ENCODE measurements at places on chromosomes 4 and X.

- DNase-seq = no peak
These were observed 147.2 kb upstream of the SFRP2 start for GRCh38 chr4:153936121-153936520.

DNA sequence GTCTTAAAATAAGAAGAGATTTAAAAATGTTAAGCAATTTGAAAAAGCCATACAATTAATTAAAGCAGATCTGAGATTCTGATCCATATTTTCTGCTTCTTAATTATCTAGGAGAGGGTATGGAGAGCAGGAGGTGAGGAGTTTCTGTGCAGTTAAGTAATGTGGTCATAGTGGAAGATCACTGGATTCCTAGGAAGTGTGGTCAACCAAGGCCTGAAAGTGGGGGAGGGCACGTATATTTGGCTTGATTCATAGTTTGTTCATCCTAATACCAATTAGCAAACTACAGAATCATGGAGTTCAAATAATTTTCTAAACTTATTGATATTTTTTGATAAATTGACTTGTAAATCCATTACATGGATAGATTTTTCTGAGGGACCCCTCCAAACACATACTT lies 768.3 kb downstream of the RAPGEF2 start:
- DNase-seq = no peak

DNA sequence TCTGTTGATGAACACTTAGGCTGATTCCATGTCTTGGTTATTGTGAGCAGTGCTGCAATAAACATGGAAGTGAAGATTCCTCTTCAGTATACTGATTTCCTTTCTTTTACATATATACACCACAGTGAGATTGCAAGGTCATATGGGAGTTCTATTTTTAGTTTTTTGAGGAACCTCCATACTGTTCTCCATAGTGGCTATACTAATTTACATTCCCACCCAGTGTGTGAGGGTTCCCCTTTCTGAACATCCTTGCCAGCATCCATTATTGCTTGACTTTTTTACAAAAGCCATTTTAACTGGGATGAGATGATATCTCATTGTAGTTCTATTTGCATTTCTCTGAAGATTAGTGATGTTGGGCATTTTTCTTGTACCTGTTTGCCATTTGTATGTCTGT lies 80.5 kb upstream of the GALNT7 start:
- no peak for DNase-seq

DNA sequence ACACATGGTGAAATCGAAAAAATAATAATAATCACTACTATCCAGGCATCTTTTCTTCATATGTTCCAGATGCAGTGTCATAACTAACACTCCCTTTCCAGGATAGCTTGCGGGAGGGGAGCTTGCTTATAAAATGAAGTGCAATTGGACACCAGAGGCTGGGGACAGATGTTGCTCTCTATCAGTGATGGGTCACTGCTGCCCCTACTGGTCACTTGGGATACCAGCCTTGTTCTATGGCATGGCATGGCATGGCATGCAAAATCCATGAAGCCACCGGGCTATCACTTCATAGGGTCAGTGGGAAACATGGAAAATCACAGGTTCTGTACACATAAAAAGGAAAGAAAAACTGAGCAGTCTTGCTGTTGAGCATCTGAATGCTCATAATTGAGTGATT lies 168.1 kb downstream of the GLRA2 start:
- no peak for DNase-seq

DNA sequence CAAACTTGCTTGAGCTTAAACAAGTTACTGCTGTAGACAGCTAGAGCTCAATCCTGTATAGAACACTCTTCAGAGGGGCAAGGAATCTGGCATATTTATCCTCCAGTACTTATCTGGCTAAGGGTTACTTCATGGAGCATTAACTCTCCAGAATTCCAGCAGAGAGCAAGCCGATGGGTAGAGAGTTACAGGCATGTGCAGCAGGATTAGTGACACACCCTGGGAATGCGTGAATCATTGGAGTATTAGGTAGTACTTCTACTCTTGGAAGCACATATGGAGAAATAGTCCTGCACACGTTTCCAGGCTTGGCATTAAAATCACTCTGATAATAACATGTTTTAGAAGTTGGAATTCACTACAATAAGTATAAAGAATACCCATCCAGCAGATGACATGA lies 35.4 kb downstream of the GRXCR1 start:
- DNase-seq = no peak

DNA sequence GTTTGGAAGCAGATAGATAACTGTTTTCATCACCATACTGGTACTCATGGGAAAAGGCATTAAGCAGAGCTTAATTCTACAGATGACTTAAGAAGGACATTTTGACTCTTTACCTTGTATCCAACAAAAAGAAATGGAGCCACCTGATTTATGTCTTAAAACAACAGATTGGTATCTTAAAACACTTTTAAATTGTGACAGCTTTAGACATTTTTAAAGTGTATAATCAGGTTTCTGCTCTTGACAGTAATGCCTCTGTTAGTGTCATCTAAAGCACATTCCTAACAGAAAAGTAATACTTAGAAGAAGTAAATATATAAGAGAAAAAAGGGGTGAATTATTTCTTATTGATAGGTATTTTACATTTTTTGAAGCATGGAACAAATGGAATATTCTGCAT lies 55.9 kb downstream of the SPATA4 start:
- no peak for DNase-seq

GRCh38 chrX:57822818-57823217 lies 87.4 kb downstream of the ZXDA start:
- no peak for DNase-seq

DNA sequence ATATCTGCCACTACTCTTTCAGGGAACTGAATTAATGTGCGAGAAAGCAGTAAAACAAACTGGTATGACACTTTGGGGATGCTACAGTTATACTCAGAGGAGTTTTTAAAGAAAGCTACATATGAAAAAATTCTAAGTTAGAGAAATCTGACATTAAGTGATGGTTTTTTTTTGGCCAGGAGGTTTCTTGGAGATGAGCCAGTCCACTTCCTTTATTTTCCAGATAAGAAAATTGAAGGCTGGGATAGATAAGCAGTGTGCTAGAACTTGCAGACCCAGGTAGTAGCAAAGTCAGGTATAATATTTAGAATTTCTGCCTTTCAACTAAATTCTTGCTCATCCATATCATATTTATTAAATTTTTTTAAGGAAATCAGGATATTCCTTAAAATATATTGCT lies 106.8 kb downstream of the FAT4 start:
- DNase-seq = no peak

DNA sequence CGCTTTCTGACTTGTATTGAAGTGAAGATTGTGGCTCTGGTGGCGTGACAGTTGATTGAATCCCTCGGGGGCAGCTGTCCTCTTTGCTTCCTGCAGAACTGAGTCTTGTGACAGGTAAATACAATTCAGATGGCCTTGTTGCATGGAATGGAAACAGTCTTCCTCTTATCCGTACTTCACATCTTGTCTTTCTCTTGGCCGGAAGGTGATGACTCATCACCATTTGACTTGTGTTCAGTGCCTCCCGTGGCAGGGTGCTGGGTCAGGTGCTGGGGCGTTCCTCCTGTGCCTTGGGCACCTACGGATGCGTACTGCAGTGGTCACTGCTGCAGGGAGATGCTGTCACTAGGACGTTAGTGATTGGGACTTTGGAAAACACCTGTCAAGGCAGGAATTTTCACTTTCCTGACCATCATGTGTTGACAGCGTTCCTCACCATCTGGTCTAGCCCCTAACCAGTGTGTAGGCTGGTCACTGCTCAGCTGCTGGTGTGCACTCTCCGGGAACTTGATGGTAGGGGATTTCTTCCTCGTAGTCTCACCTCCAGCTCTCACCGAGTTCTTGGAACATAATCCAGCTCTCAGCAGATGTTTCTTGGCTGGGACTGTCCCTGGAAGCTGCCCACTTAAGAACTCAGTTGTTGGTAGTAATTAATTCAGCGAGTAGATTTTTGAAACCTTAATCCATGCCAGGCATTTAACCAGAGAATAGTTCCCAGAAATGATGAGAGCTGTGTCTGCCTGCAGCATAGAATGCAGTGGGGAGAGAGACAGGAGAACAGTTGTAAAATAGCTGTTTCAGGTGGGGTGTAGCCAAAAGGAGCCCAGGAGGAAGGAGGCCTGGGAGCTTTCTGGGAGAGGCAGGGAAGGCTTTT lies 7.2 kb downstream of the TBC1D14 start:
- peak; percentile 48 for DNase-seq

DNA sequence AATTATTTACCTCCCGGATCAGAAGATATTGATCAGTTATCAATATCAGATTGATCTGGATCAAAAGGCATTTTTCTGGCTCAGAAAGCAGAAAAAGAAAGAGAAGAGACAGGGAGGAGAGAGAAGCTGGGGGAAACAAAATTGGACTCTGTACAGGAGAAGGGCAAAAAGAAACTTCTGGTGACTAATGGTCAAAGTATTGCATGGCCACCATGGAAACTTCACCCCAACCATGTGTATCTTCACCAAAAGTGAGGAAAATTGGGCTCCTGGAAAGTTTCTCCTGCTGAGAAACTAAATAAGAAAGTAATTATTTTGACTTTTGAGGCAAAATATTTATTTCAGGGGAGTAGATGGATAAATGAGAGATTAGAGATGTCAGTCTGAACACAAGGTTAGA lies 33.9 kb downstream of the RNF150 start:
- no peak for DNase-seq

- no peak for DNase-seq
These were observed 3.8 kb downstream of the HSD17B11 start for GRCh38 chr4:87387237-87387636.

DNA sequence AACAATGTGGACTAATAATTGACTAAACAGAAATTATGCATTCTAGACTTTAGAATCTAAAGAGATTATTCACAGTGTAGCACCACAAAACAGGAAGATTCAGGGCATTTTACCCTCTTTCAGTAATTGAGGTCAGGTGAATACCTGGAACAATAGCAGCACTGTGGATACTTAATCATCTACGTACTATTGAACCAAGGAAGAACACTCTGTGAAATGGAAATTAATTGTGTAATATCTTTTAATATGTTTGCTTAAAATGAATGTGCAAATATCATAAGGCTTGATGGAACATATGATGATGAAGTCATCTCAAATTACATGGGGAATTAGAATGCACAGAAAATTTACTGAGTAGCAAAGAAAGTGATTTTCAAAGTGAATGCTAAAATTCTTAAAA lies 68.5 kb upstream of the MAP9 start:
- DNase-seq = no peak

- DNase-seq = no peak
These were observed 342.9 kb downstream of the MAGEB5 start for GRCh38 chrX:26558719-26559386.

- DNase-seq = no peak
These were observed 24.7 kb upstream of the IL13RA1 start for GRCh38 chrX:118702741-118703140.

DNA sequence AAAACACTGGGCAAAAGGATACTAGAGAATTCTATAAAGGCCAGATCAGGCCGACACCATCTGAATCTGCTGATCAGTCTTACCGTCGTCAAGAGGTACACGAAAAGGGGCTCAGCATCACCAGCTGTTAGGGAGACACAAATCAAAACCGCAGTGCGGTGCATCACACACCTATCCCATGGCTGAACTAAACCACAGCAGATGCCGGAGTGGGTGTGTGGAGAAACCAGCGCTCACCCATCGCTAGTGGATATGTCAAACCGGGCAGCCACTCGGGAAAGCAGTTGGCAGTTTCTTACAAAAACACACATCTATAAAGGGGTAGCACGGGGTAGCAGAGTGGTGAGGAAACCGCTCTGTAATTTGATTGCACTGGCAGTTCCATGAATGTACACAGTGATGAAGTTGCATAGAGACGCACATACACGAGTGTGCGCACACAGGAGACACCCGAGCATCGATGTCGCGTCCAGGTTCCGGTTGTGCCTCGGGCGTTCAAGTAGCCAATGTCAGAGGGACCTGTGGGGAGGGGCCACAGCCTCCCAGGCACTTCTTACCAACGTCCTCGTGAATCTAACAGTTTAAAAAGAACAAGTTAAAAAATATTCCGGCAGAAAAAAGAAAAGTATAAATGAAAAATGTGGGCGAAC lies 23.1 kb upstream of the CCNQ start:
- no peak for DNase-seq

DNA sequence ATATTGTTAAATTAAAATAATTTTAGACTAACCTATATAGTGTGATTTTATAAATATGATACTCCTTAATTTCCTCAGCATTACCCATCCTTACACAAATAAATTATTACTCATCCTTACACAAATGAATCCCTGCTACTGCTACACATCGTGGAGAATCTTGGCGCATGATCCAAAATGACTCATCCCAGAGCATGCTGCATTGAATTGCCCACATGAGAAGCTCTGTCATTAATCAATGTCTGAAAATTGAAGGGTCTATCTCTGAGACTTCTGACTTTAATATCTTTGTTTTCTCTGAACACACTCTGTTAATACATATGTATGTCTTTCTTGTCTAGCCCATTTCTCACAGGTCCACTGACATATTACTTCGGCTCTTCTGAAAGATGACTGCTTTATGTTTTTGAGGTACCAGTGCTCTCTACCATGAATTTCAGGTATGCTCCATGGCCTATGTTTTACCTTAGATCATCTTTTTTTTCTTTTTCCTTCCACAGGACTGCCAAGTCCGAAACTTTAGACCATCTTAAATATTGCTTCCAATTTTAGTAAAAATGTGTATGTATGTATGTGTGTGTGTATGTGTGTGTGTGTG lies 15.7 kb upstream of the DUSP21 start:
- no peak for DNase-seq

GRCh38 chrX:153875391-153876111 lies 10.4 kb downstream of the L1CAM start:
- DNase-seq = peak; percentile 41

DNA sequence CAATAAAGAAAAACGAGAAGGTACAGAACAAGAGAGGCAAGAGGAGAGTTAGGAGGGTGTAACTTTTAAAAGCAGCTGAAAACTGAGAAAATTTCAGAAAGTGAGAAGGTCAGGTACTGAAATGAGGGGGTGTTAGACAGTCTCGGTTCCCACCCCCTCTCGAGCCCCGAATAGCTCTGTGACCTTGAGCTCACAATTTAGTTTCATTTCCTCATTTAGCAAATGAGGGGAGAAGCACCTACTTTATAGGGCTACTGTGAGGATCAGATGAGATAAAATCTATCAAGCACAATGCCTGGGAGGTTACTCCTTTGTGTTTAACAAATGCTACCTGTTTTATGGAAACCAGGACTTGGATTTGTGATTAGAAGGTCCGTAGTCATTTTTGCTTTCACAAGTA lies 4.9 kb downstream of the UGT8 start:
- DNase-seq = no peak

GRCh38 chr4:88567591-88567990 lies 24.7 kb upstream of the HERC3 start:
- no peak for DNase-seq

DNA sequence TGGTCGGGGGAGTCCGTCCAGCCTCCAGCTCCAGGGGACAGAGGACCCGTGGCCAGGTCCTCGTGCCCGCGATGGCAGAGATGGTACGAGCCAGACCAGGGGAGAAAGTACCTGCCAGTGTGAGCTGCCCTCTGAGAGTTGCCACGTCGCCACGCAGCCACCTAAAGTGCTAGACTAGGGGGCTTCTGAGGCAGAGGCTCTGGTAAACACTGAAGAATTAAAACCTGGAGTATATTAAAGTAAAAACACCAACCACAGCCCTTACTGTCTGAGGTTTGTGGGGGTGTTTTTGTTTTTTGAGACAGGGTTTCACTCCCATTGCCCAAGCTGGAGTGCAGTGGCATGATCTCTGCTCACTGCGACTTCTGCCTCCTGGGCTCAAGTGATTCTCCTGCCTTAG lies 60.1 kb upstream of the SORCS2 start:
- no peak for DNase-seq
